B cell (primary cell): ENCODE measurements at places on chromosomes 6 and 20. TPM values are rescaled to one million over a fixed set of nuclear protein-coding genes. Genes with fewer than 3 reads are reported as not detected.

- DNase-seq: no peak
Observed at GRCh38 chr6:22737331-22737730, 168.0 kb downstream of the HDGFL1 start.

- peak; percentile 4 for DNase-seq
Observed at GRCh38 chr20:11676630-11677287, 240.9 kb upstream of the BTBD3 start.

DNA sequence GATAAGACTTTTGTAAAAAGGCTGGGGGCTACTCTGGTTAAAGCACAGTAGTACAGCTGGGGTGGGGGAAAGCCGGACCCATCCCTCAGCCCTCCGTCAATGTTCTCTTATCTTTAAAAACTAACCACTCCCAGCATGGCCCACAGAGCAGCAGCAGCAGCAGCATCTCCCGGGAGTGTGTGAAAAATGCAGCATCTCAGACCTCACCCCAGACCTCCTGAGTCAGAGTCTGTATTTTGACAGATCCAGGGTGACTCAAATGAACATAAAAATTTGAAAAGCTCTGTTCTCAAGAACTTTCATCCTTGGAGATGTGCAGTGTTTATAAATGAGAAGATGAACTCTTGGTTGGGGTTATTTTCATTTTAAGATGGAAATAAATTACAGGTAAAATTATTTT lies 277.7 kb upstream of the ECI2 start:
- DNase-seq: no peak

- DNase-seq: peak; percentile 49
Observed at GRCh38 chr6:158758941-158759479, 60.2 kb downstream of the EZR start.

DNA sequence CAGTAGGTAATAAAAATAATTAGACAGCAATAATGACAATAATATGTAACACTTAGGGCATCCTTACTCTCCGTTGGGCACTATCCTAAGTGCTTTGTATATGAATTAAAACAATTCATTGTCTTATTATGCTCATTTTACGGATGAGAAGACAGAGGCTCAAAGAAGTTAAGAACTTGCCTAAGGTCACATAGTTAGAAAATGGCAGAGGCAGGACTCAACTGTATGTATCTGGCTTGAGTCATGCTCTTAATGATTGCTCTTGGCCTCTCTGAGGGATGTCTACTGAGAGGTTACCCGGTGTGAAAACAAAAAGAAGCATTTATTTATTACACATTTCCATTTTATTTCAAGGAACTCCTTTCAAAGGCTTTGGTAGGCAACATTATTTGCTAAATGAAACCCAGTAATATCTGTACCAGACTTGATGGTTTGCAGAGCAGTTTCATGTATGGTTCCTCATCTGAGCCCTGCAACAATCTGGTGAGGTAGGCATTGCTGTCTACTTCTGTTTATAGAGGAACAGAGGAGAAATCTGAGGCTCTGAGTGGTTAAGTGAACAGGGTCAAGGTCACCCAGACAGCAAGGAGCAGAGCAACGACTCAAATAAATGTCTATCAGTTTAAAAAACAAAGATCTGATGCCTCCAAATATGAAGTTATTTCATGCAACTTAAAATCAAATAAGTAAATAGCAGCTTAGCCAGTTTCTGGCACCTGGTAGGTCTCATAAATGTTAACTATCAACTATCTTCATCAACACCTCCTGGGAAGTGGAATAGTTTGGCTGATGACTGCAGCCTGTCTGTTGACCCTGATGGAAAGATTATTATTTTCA lies 4.2 kb upstream of the PARD6B start:
- DNase-seq: no peak

DNA sequence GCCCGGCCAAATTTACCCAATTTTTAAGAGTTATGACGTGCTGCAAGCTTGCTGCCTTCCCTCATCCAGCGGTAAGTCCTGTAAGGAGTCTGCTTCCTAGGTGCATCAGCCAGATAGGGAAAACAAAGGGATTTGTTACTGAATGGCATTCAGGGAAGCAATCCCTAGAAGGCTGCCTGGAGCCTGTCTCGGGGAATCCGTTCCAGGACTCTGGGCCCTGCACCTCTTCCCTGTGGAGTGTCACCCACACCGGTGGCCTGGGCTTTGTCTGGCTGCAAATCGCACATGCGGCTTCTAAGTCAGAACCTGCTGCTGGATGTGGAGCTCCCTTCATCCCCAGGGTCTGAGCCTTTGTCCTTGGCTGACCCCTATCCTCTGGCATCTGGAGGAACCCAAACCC lies 7.0 kb downstream of the MYT1 start:
- DNase-seq: no peak

DNA sequence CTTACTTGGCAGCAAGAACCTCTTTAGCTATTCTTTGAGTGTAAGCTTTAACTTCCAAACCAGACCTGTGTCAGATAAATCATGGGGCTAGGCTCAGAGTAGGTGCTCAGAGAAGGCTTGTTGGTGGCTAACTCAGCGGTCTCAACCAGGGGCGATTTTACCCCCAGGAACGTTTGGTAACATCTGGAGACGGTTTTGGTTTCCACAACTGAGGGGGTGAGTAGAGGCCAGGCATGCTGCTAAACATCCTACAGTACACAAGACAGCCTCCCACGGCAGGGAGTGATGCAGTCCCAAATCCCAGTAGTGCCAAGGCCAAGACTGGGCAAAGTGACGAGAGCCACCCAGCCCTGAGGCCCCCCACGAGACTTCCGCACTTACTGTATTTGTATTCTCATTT lies 59.2 kb downstream of the RAB44 start:
- DNase-seq: peak; percentile 55

Gene SLC17A9
- polyA plus RNA-seq: 141 and 195 TPM in 2 replicates

Gene BPI
- polyA plus RNA-seq: 0.10 and 0.13 TPM in 2 replicates

Gene TMEM217
- 0.49 and 0.73 TPM in 2 replicates for polyA plus RNA-seq
